ENCODE measurements at places on chromosomes 3 and 15.

DNA sequence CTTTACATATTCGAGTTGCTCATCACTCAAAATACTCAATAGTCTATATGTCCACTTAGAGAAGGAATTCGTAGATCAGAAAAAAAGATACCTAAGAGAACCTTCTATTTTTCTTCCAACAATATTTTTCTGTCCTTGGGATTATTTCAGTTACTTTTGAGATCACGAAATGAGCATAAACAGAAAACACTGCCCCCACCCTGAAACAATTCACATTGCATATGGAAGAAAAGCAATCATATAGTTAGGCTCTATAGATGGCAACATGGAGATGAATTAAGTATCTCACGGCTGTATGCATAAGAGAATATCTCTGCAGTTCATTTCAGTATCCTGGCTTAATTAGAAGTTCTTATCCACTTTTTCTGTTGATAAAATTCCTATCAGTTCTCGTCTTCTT, 391.1 kb downstream of the FGF12 start:
- no peak for DNase-seq

DNA sequence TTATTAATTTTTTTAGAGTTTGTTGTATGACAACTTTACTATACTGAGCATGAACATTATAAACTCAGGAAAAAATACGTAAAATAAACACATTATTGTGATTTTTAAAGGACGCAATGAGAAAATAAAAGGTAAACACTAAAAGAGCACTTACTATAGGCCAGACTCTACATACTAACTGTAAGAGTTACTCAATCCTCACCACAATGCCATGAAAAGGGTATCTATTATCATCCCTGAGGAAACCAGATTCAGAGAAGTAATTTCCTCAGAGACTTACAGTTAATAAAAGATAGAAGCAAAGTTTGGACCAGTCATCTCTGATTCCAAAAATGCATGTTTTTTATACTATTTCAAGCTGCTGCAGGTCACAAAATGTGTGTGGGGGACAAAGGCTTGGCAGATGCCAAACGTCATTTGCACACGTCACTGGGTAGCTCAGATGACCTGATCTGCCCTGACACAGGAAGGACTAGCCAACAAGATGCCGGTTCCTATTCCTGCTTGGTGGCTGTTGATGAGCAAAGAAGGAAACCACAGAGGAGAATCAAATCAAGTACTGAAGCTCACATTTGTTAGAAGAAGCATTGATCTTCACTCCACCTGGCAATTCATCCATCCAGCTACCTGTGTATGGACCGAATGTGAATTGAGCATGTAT, 42.3 kb downstream of the KLHL6 start:
- DNase-seq = no peak

- no peak for DNase-seq
Measured at GRCh38 chr3:160314995-160315394, 84.0 kb downstream of the IFT80 start.

GRCh38 chr15:57758560-57758959, 52.0 kb downstream of the POLR2M start:
- DNase-seq = no peak

GRCh38 chr3:7546253-7546652, 685.3 kb downstream of the GRM7 start:
- DNase-seq = no peak

DNA sequence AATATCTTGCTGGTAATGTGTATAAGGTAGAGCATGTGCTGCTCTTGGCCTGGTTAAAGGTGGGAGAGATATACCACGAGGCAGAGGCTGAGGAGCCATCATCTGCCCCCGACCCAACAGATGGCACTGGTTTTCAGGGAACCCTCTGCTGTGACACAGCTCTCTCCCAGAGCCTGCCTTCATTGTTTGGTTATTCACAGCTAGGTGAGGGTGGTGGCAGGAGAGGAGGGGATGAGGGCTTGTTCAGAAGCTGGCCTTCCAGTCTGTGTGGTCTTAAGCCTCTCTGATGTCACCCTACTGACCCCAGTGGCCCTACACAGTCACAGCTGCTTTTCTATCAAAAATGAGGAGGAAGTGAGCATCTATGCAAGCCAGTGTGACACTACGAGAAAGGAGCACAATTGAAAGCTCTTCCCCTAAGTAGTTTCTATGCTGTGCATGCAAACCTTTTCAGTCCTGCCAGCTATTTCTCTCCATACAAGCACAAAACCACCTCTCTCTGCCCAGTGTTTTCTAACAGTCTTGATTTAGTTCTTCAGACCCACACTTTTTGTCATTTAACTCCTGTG, 258.4 kb upstream of the AGTR1 start:
- no peak for DNase-seq

GRCh38 chr3:57382933-57383332, 90.4 kb upstream of the ASB14 start:
- no peak for DNase-seq

GRCh38 chr3:127894481-127894880, 20.6 kb upstream of the KBTBD12 start:
- DNase-seq = no peak

DNA sequence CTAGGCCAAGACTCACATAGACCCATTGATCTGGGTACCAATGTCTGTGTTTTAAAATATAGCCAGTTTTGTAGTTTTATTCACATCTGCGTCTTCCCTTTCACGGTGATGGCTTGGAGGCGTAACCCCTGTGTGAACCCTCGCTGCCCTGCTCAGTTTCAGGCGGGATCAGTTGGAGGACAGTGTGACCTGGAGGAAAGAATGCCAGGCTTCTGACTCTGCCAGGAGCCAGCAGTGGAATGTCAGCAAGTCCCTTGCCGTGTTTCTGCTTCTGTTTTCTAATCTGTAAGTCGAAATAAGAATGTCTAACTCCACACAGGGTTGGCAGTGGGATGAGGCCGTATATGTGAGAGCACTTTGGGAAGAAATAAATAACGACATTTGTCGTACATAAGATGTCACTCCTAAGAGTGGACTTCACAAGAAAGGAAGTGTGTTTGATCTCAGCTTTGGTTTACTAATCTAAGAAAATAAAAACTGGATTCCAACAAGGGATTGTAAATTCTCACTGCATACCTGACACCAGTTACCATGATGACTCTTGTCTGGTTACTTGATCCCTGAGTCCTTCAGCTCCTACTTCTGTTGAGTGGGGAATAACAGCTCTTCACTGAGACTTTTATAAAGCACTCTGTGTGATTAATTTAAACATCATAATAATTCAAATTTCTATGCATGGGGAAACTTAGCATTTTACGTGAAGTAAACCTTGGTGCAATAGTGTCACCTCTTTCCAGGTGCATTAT, 6.3 kb upstream of the CA12 start:
- no peak for DNase-seq

GRCh38 chr3:8579096-8579495, 65.5 kb downstream of the SSUH2 start:
- no peak for DNase-seq

GRCh38 chr3:100360757-100361496, 26.4 kb downstream of the NIT2 start:
- DNase-seq = no peak

DNA sequence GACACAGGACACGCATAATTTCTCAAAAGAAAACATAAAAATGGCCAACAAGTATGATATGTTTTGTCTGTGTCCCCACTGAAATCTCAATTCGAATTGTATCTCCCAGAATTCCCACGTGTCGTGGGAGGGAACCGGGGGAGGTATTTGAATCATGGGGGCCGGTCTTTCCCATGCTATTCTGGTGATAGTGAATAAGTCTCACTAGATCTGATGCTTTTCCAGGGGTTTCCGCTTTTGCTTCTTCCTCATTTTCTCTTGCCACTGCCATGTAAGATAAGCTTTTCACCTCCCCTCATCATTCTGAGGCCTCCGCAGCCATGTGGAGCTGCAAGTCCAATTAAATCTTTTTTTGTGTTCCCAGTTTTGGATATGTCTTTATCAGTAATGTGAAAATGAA, 12.1 kb upstream of the POU1F1 start:
- no peak for DNase-seq

- DNase-seq = no peak
Measured at GRCh38 chr3:12424635-12425319, 59.5 kb upstream of the TSEN2 start.

DNA sequence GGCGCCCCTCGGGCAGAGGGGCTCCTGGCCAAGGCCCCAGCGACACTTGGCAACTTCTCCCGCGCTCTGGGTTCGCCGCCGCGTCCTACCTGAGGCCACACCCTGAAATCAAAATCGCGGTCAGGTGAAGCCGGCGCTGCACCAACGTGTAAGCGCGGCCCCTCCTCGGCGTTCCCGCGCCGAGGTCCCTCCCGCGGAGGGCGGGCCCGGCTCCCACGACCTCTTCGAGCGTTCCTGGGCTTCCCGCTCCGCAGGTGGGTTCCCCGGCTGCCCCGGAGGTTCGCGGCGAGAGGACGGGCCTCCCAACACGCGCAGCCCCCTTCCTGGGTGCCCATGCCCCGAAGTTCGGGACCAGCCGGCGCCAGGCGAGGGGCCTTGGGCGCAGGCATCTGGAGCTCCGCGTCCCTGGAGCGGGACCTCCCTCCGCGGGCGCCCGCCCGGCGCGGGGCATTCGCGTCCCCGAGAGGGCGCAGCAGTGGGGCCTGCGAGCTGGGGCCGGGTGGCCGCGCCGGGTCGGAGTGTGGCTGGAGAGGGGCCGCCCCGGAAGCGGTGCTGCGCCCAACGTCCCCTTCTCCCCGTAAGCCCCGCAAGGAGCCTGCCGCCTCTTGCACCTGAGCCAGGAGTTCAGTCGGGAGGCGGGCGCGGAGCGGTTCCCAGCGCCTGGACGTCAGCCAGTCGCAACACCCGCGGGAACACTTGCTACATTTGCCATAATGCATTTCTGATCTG, 13.7 kb downstream of the PAK6 start:
- DNase-seq = no peak

- DNase-seq = no peak
Measured at GRCh38 chr15:40510201-40510600, 39.4 kb downstream of the CHST14 start.

DNA sequence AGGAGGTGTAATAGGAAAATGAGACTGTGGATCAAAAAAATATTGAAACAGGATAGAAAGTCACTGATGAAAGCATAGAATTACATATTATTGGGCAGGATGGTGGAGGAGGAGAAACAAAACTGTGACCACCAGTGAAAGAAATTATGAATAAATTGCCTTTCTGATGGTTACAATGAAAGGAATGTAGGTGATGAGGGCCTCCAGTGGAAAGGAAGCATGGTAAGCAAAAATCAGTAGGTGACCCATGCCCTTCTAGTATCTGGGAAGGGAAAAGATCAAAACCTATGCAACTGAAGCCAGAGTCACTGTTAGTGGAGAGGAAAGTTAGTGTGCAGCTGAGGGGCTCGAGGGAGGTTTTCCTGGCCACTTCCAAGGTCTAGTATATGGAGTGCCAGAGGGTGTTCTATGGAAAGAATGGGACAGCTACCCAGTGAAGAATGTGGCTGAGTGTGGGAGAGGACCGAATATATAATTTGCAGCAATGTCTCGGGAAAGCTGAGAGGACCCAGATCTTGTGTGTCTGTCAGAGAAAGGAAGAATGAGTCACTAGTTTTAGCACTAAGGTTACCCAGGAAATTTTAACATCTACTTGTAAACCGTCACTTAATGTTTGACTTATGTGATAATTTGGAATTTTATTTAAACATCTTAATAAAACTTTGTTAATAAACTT, 146.2 kb downstream of the NFKBIZ start:
- no peak for DNase-seq

GRCh38 chr3:190169877-190170276, 49.2 kb upstream of the P3H2 start:
- DNase-seq = no peak

DNA sequence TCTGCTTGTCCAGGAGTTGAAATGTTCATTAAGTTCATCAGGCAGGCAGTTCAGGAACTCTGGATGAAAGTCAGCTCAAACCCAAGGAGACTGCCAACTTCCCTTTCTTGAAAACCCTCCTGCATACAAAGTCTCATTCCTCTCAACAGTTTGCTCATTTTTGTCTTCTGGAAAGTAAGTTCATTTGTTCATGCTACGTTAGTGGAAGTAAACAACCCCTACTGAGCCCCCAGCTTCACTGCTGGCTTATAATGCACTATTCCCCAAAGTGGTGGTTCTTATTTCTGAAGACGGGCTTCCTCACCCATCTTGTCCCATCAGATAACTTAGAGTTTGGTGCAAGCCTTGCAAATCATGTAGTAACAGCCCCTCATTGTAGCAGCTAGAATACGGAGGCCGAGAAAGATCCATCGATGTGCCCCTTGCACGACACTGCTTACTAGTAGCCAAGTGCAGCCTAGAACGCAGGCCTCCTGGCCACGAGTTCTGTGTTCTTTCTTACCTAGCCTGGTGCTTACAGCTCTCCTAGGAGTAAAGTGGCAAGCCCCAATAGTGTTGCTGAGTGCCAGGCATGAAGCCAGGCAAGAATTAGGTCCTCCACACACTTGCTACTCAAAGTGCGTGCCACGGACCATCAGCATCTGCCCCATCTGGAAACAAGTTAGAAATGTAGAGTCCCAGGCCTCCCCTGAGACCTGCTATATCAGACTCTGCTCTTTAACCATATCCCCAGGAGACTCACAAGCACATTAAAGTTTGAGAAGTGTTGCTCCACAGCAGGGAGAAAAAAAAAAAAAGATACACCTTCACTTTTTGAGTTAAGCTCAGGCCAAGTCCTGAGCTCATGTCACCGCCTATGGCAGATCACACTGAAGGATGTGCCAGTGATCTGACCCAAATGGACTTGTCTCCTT, 82.5 kb downstream of the RFTN1 start:
- DNase-seq = no peak

- DNase-seq = no peak
Measured at GRCh38 chr15:55823191-55823670, 80.3 kb upstream of the PRTG start.

- DNase-seq = no peak
Measured at GRCh38 chr3:185935465-185936272, 2.1 kb downstream of the TRA2B start.

DNA sequence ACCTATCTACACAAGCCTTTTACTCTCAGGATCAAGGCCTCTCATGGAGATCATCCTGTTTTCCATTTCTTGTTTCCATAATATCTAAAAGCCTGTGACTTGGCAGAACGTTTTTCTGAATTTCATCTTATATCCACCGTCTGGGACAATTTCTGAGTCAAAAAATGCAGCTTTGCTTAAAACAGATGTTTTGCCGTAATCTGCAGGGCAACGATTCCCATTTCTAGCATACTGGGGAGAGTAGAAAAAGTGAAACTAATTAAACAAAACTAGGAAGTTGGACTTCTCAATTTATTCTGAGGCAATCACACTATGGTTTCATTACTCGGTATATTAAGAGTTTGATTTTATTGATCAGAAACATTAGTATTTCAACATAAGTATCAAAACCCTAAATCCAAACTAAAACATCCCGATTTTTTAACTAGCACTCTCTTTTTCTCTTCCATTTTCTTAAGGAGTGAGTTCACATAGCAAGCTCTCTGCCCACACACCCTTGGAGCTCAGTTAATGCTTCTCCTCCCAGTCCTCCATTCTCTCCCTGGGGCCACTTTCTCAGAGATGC, 33.6 kb downstream of the SPATA12 start:
- no peak for DNase-seq
